Nucleus accumbens (tissue), 56 donors: ENCODE measurements at places on chromosomes 16 and 17.
A peak's percentile ranks its signal among the peaks of the same experiment; 100 is the strongest.

DNA sequence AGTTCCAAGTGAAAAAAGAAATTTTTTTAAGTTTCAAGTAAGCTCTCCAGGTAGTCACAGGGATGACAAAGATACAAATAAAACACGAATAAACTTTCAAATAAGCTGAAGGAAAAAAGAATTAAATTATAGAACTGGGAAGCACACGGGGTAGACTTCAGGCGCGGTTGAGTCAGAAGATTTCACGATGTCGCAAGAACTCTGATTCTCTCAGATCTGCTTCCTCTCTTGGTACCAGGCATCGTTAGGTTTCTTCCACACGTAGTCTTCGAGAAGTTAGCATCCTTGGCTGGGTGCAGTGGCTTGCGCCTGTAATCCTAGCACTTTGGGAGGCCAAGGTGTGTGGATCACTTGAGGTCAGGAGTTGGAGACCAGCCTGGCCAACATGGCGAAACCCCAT is 784.1 kb upstream of the RBFOX1 start:
- DNase-seq, result no peak

DNA sequence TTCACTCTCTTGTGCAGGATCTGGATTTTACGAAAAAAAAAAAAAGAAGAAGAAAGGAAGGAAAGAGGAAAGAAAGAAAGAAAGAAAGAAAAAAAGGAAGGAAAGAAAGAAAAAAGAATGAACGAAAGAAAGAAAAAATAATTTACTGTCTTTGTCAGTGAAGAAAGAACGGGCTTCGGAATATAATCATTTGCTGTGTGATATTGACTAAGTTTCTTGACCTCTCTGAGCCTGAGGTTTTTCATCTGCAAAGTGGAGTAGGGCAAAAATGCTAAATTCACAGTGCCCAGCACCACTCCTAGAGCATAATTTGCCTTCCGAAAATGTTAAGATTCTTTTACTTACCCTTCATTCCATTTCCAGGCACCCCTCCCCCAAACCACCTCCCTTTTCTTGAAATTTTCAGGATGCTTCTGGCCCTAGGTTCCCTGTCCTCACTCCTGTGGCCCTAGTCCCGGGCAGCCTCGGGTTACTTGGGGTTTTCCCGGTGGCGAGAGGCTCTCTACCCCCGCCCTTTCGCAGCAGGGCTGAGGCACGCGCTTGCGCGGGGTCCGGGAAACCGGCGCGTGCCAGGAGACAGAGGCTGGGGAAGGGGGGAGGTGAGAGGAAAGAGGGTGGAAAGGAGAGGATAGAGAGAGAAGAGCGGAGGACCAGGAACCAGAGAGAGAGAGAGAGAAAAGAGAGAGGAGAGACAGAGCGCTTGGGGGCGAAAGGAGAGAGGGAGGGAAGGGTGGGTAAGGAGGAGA is at the start of gene CNTNAP1:
TSS of gene CNTNAP1 (plus strand) at position 556 of the 746 bp plus-strand sequence. CDS start 299 bp downstream, outside the sequence.
- peak; percentile 66 for DNase-seq

GRCh38 chr16:88742896-88743605 is 36.7 kb downstream of the CTU2 start:
- DNase-seq, result no peak

- no peak for DNase-seq
Observed at GRCh38 chr16:31083556-31083955, 5.2 kb downstream of the PRSS53 start.

- peak; percentile 42 for DNase-seq
Observed at GRCh38 chr17:8073627-8074484, 13.7 kb downstream of the ALOX12B start.

GRCh38 chr17:50095626-50096037 is 481 bp downstream of the PDK2 start:
- no peak for DNase-seq

DNA sequence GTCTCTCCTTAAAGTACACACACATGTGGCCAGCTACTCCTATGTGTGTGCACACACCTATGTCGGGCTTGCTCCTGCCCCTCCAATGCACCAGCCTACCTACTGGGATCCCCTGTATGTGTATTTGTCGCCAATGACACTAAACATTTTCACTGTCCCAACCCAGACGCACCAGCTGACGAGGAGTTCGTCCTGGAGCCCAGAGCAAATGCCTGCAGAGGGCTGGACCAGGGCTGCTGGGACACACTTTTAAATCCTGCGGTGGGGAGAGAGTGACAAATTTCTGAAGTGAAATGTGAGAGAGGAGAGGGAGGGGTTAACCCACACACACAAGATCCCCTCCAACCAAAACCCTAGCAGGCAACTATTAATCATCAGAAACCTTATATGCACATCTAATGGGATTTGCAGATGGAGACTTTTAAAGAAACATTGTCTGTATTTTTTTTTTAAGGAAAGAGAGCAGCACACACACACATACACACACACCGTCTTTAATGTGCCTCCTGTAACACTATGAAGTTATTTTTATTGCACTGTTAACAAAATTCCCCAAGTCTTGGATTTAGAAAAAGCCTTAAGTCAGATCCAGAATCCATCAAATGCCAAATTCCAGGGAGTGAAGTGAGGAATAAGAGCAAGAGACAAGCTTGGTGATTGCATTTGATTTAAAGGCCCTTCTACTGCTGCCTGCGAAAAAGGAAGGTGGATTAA is at the start of gene MEOX1:
TSS of gene MEOX1 (minus strand) at position 224 of the 714 bp plus-strand sequence. CDS start 388 bp downstream, outside the sequence.
- no peak for DNase-seq

GRCh38 chr16:48537275-48537674 is 72.7 kb downstream of the N4BP1 start:
- no peak for DNase-seq

DNA sequence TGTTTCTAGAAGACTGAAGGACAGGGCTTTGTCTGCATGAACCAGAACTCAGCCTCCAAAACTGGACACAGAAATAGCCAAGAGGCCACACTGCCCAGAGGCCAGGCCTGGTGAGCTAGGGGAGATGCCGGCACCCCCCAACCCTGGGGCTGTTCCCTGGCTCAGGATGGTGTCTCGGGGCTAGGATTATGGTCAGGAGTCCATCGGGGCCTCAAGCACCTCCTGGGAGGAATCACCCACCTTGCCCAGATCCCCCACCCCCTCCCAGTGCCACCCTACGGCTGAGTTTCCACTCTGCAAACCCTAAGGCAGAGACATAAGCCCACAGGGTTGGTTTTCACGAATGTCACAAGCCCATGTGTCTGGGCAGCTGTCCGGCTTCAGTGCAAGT is 37.2 kb downstream of the SLC7A5 start:
- DNase-seq, result no peak

DNA sequence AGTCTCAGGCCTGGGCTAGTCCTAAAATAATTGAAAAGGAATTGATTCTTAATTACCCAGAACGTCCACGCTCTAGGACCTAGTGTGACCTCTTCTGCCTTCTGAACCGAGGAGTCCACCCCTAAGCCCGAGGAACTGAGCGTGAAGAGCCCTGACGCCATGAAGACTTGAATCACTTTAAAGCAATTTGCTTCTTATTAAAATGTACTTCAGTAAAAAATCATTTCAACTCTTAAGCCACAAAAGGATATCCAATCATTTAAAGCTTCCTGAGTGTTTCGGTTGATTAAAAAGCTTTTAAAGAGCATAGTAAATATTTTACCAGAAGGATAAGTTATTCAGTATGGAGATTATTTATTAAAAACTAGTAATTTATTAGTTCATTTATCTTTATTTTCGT is 11.6 kb downstream of the HSBP1 start:
- DNase-seq, result no peak

GRCh38 chr17:148757-149156 is 11.4 kb downstream of the SCGB1C2 start:
- no peak for DNase-seq
